Caudate nucleus (tissue), 63 donors: ENCODE measurements at places on chromosomes 12 and 14.
A peak's percentile ranks its signal among the peaks of the same experiment; 100 is the strongest.

DNA sequence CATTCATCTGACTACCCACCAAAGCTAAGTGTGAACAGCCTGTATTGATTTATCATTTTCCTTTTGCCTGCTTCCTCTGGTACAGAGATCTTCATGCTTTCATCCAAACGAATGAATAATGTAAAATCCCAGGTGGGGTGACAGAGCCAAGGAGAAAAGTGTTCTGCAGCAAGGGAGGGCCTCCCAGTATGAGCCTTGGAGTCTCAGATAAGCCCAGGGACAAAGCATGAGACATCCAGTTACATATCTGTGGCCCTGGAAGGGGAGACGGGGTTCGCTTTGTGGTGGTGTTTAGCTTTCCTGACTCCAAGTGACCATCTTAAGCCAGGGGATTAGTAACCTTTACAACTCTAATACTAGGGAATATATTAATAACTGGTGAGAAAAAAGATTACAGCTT lies 177.1 kb downstream of the ETV6 start:
- no peak for DNase-seq

- DNase-seq, result no peak
These were observed 208.1 kb downstream of the ZFP36L1 start for GRCh38 chr14:68584786-68585185.

DNA sequence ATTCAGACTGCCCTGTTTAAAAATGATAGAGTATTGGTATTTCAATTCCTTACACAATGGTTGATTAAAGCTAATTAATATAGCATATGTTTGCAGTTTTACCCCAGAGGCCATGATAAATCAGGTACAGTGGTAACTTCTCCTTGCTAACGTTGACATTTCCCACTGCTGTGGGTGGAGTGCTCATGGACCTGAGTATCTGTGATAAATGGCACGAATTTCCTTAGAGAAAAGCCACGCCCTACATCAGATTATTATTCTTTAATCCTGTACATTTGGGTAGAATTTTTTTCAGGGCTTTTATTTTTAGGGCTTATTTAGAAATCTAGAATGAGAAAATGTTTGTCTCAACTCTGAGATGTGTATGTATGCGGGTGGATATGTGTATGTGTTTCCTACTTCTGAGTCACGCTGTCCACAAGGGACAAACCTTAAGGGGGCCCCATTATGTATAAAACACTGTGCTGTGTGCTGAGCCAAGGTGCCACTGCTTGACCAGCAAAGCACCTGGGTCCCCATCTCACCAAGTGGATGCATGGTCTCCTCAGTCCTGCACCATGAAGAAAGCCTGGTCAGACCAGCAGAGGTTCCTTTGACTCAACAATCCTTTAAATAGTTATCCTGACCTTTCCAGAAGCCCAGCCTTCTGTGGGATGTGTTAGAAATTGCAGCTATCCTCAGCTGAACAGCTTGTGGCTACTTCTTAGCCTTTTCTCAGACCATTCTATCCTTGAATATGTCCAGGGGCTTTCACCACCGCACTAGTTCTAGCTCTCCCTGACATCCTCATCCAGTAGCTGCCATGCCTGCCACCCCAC lies 57.9 kb upstream of the STK38L start:
- DNase-seq, result no peak

DNA sequence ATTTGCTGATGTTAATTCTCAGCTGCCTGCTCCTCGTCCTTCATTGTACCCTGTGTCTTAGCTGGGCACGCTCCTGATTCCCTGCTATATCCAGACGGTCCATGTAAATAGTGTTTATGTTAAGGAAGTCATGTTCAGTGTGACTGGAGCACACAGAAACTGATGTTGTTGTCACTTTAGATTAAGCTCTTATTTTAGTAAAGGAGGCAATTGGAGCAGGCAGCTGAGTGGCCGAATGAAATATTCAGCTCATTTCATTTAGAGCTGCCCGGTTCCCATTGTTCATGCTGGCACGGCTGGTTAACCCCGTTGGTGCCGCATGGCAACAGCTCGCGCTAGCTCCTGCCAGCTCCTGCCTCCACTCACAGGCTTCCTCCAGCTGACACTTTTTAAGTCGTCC lies 446.8 kb upstream of the SOX5 start:
- no peak for DNase-seq

- DNase-seq, result no peak
These were observed 37.8 kb upstream of the ITPR2 start for GRCh38 chr12:26870491-26871419.

DNA sequence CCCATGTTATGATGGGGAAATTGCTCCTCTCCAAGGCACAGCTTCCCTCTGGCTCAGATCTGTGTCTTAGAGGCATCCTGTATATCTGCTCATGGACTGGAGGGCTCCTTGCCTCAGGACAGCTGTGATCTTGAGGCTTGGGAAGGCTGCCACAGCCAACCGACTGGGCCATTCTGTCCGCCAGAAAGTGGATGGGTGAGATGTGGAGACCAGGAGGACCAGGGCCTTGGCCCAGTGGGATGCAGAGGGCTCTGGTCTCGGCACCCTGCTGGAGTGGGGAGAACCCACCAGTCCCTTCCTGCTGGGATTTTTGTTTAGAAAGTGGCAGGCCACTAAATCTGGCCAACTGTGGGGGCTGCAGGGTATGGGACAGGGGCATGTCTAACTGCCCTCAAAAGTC lies 148.6 kb downstream of the CALM1 start:
- no peak for DNase-seq

- no peak for DNase-seq
These were observed 36.4 kb upstream of the GARIN6 start for GRCh38 chr12:99611117-99611516.

GRCh38 chr12:94618995-94619695 lies 31.2 kb downstream of the TMCC3 start:
- no peak for DNase-seq

DNA sequence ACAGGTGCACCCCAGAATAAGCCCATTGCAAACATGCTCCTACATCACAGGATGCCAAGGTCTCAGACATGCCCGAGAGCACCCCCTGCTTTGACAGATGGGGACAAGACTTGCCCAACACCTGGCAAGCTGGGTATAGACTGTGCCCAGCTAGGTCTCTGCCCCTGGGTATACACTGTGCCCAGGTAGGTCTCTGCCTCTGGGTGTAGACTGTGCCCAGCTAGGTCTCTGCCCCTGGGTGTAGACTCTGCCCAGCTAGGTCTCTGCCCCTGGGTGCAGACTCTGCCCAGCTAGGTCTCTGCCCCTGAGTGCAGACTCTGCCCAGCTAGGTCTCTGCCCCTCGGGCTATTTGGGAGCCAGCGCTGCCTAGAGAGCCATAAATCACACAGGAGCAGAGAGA lies 85.9 kb downstream of the CCDC88C start:
- no peak for DNase-seq

- no peak for DNase-seq
These were observed 32.7 kb upstream of the SELPLG start for GRCh38 chr12:108666401-108666881.

- no peak for DNase-seq
These were observed 370.2 kb upstream of the FLRT2 start for GRCh38 chr14:85159726-85160125.

- DNase-seq, result no peak
These were observed 91.9 kb downstream of the SLC8A3 start for GRCh38 chr14:70096866-70097265.

GRCh38 chr14:100614803-100615202 lies 27.6 kb upstream of the BEGAIN start:
- DNase-seq, result no peak

- no peak for DNase-seq
These were observed 320.6 kb upstream of the TBX3 start for GRCh38 chr12:115004470-115005146.

DNA sequence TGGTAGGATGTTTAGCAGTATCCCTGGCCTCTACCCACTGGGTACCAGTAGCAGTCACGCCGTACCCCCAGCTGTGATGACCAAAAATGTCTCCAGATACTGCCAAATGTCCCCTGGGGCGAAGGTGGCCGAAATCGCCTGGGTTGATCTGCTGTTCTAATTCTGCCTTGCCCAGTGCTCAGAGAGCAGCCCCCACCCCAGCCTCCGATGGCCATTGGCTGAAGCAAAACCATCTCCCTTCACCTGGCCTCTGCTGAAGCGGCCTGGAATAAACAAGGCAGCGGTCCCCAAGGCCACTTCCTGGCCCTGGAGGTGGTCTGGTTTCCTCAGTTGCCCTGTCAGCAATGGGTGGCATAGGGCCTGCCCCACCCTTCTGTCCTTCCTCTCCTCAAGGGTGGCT lies 298.4 kb downstream of the CACNA1C start:
- no peak for DNase-seq

- DNase-seq, result no peak
These were observed 408.3 kb downstream of the AACS start for GRCh38 chr12:125473501-125473900.

GRCh38 chr12:112322882-112323547 lies 59.2 kb downstream of the HECTD4 start:
- DNase-seq, result no peak

- no peak for DNase-seq
These were observed 1027.0 kb downstream of the VRK1 start for GRCh38 chr14:97824218-97824617.

GRCh38 chr14:50103558-50103957 lies 12.8 kb downstream of the VCPKMT start:
- DNase-seq, result no peak

DNA sequence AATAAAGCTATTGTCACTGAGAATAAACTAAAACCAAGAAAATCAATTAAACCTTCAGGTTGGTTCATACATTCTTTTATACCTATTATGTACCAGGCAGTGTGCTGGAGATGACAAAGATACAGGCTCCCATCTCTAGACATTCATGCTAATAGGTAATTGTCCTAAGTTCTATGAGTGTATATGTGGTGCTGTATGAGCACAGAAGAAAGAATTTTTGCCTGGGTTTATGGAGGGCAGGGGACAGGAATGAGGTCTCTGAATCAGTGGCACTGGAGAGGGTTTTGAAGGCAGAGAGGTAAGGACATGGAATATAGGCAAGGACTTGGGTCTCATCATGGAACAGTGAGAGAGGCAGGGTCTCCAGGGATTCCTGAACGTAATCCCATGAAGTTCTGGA lies 38.7 kb downstream of the MAP1LC3B2 start:
- DNase-seq, result no peak

DNA sequence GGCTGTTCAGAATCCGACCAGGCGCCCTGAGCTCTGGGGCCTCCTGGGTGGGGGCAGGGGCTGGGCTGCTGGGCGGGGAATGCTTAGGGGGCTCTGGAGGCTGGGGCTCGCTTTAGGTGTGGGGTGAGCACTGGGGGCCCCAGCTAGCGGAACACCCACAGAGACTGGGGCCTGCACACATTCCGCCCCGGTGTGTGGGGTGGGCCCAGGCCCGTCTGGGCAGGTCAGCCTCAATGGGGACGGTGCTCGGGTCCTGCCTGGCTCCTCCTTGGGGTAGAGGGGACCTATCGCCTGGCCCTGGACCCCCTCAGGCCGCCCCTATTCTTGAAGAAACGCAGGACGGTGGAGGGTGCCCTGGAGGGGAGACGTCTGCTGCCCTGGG lies 364.8 kb downstream of the TMEM121 start:
- no peak for DNase-seq

DNA sequence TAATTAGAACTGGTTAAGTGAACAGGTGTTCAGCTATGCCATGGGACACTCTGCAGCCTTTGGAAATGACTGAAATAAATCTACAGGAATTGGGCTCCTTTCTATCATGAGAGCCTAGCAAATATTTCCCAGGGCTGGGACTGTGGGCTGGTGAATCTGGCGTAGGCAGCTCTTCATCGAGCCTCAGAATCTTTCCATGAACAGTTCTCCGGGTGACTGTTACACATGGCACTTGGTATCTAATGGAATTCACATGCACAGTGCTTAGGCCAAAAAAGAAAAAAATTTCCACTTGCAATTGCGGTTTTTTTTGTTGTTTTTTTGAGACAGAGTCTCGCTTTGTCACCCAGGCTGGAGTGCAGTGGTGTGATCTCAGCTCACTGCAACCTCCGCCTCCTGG lies 32.1 kb downstream of the PRKAB1 start:
- DNase-seq, result peak; percentile 26

- no peak for DNase-seq
These were observed 708 bp downstream of the FNTB start for GRCh38 chr14:64987438-64987767.

GRCh38 chr14:22202313-22202712 lies 386.7 kb downstream of the DAD1 start:
- no peak for DNase-seq

DNA sequence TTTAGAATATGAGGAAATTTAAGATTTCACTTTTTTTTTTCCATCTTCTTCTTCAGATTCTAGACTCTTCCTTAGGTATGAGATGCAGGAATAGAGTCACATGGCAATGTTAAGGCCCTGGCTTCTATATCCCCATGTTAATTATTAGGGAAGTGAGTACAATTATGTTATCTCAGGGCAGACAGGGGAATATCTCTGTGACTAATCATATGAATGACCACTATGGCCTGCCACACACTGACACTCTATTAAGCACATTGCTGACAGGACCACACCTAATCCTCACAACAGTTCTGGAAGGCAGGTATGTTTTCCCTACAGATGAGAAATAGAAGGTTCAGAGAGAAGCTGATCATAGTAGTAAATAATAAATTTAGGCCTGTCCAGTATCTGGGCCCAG lies 69.4 kb upstream of the PTPRQ start:
- no peak for DNase-seq

GRCh38 chr12:29398495-29398894 lies 17.5 kb upstream of the ERGIC2 start:
- no peak for DNase-seq

GRCh38 chr14:25381498-25381897 lies 331.6 kb upstream of the STXBP6 start:
- no peak for DNase-seq

DNA sequence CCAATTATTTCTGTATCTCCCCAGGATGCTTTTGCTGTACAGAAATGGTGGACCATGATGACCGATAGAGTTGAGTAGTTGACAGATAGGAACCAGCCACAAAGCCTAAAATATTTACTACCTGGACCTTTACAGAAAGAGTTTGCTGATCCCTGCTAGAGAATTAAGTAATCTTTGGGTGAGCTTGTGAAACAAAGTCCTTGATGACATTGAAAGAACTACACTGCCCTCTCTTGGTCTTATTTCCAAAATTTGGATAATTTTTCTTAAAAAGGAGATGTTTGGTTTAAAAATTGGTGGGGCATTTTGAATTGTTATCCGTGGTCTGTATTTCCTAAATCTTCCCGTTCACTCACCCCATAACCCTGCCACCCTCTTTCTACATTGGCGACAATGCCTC lies 13.7 kb upstream of the TCTN1 start:
- DNase-seq, result no peak

DNA sequence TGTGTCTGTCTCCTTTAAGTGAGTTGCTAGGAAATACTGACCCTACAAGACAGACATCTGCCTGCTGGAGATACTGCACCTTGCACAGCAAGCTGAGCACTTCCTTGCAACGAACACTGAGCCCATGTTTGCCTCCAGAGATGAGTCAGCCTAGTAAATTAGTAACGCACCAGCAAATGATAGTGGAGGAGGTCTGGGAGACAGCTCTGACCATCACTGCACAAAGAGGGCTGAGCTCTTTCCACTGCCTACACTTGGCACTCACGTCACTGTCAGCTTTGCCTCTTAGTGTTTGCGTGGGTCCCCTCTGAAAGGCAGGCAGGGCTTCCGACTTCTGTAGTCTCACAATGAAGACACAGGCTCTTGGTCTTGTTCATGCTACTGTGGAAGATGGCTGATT lies 109.0 kb downstream of the APAF1 start:
- no peak for DNase-seq

GRCh38 chr14:37599507-37600368 lies 4.3 kb downstream of the TTC6 start:
- no peak for DNase-seq

GRCh38 chr12:62637679-62638078 lies 171.1 kb downstream of the MON2 start:
- no peak for DNase-seq

- DNase-seq, result no peak
These were observed 169.2 kb upstream of the PLXNC1 start for GRCh38 chr12:93979189-93979588.

- no peak for DNase-seq
These were observed 696.1 kb downstream of the DIO2 start for GRCh38 chr14:79515158-79515557.
